ENCODE measurements at places on chromosomes 2 and 18. TPM values are rescaled to one million over a fixed set of nuclear protein-coding genes. Genes with fewer than 3 reads are reported as not detected.

GRCh38 chr2:84963692-84964405, 7.1 kb upstream of the KCMF1 start:
- DNase-seq = no peak

- DNase-seq = no peak
These were observed 29.8 kb downstream of the NFATC1 start for GRCh38 chr18:79425569-79425886.

- DNase-seq = peak; percentile 64
These were observed 566 bp upstream of the CMPK2 start for GRCh38 chr2:6866275-6866671.

Gene VWC2L
- polyA plus RNA-seq = 0.01 TPM

Data from lung (tissue), 17 donors.